Esophagus muscularis mucosa (tissue), 4 donors: ENCODE measurements at places on chromosomes 4 and X.

DNA sequence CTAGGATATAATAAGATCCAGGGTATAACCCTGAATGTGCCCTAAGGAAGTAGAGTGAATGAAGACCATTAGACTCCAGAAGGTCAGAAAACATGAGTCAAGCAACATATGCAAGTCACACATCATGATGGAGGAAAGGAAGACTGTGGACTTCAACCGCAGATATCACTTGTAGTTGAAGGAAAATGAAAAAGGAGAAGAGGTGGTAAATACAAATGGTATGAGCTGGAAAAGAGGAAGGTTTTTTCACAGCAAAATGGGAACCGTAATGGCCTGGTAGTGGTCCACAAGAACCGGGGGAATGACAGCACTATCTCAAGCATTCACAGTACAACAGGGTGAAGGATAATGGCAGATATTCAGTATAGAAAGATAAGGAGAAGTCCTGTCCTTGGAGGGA is 5.2 kb upstream of the SCFD2 start:
- H3K27me3 ChIP-seq: no peaks in the 10 kb centered on the region
- H3K4me3 ChIP-seq: no peak overlapping the region
- DNase-seq: no peak
- no peaks in the 10 kb centered on the region for H3K36me3 ChIP-seq
- no peak overlapping the region for H3K27ac ChIP-seq
- H3K4me1 ChIP-seq: peaks cover 6% of the 10 kb centered on the region

DNA sequence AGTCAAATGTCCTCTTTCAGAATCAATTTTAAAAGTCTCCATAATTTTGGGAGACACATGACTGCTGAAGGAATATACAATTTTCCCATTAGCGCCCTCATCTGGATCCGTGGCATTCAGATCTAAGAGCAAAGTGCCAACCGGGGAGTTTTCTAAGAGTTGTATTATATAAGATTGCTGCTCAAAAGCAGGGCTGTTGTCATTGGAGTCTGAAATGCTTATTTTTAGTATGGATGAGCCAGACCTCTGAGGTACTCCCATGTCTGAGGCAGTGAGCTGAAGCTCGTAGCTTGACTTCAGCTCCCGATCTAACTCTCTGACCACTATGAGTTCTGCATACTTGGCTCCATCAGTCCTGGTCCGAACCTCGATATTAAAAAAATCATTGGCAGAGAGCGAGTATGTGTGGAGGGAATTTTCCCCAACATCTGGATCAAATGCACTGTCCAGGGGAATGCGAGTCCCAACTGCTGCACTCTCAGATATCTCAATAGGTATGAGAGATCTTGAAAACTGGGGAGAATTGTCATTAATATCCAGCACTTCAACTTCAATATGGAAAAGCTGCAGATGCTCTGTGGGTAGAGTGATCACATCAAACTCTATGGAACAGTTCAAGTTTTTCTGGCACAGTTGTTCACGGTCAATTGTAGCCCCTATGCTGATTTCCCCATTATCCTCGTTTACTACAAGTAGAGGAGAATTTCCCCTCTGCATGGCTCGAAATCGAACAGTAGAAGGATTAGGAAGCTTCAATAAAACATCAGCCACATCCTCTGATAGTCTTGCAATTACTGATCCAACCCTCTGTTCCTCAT is 917 bp downstream of the PCDH18 start:
- H3K4me1 ChIP-seq: peaks cover 42% of the 10 kb centered on the region
- peak overlapping the region; percentile 86 for H3K27ac ChIP-seq
- H3K27me3 ChIP-seq: no peaks in the 10 kb centered on the region
- H3K4me3 ChIP-seq: peak overlapping the region; percentile 61

DNA sequence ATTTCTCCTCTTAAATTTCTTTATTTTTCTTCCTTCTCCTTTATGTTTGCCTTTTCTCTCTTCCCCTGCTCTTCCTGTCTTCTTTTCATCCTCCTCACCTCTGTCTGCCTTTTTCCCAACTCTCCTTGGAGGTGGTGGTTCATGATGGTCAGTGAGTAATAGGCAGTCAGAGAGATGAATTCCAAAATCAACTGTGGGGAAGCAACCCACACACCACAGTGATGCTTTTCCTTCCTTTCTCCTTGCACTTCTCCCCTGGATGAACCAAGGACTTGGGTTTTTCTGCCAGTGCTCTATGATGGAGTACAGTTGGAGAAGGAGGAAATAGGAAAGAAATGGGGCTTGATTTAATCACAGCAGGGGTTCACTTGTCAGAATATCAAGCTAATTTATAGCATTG is 153.8 kb downstream of the DCK start:
- H3K4me3 ChIP-seq: no peak overlapping the region
- H3K27me3 ChIP-seq: no peaks in the 10 kb centered on the region
- H3K27ac ChIP-seq: no peak overlapping the region
- DNase-seq: no peak
- no peaks in the 10 kb centered on the region for H3K4me1 ChIP-seq

GRCh38 chrX:46386511-46386910 is 158.7 kb downstream of the ZNF674 start:
- no peak overlapping the region for H3K27ac ChIP-seq
- H3K36me3 ChIP-seq: no peaks in the 10 kb centered on the region
- H3K27me3 ChIP-seq: no peaks in the 10 kb centered on the region
- H3K4me3 ChIP-seq: no peak overlapping the region
- DNase-seq: no peak
- no peaks in the 10 kb centered on the region for H3K4me1 ChIP-seq

- H3K4me1 ChIP-seq: peaks cover 12% of the 10 kb centered on the region
- DNase-seq: no peak
- H3K36me3 ChIP-seq: no peaks in the 10 kb centered on the region
- H3K4me3 ChIP-seq: no peak overlapping the region
- no peak overlapping the region for H3K27ac ChIP-seq
Observed at GRCh38 chr4:6960154-6960553, 50.5 kb downstream of the TBC1D14 start.

DNA sequence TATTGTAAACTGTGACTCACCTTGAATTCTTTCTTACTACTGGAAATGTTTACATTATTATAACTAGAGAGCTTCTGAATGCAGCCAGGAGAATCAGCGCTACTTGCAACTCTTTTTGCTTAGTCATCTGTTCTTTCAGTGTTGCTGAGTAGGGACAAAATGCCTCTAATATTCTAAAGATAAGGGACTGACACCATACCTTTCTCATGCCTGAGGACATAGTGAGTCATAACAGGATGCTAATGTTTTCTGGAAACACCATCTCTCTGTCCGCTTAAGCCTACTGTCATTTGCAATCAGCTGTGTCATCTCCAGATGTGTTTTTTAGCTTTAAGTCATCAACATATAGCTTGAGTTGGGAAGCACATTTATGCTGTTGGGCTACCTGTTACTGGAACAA is 108.3 kb downstream of the QRFPR start:
- no peak overlapping the region for H3K4me3 ChIP-seq
- no peak overlapping the region for H3K27ac ChIP-seq
- DNase-seq: no peak
- no peaks in the 10 kb centered on the region for H3K36me3 ChIP-seq
- no peaks in the 10 kb centered on the region for H3K27me3 ChIP-seq

- H3K27ac ChIP-seq: peak overlapping the region; percentile 33
- H3K36me3 ChIP-seq: no peaks in the 10 kb centered on the region
- no peak overlapping the region for H3K4me3 ChIP-seq
- peaks cover 3% of the 10 kb centered on the region for H3K4me1 ChIP-seq
Observed at GRCh38 chr4:1644891-1645657, 39.0 kb downstream of the FAM53A start.

GRCh38 chr4:4424499-4425115 is 37.7 kb downstream of the NSG1 start:
- no peaks in the 10 kb centered on the region for H3K27me3 ChIP-seq
- no peak overlapping the region for H3K27ac ChIP-seq
- peaks cover 64% of the 10 kb centered on the region for H3K36me3 ChIP-seq
- H3K4me3 ChIP-seq: no peak overlapping the region
